ENCODE measurements at places on chromosomes 12 and 14.

DNA sequence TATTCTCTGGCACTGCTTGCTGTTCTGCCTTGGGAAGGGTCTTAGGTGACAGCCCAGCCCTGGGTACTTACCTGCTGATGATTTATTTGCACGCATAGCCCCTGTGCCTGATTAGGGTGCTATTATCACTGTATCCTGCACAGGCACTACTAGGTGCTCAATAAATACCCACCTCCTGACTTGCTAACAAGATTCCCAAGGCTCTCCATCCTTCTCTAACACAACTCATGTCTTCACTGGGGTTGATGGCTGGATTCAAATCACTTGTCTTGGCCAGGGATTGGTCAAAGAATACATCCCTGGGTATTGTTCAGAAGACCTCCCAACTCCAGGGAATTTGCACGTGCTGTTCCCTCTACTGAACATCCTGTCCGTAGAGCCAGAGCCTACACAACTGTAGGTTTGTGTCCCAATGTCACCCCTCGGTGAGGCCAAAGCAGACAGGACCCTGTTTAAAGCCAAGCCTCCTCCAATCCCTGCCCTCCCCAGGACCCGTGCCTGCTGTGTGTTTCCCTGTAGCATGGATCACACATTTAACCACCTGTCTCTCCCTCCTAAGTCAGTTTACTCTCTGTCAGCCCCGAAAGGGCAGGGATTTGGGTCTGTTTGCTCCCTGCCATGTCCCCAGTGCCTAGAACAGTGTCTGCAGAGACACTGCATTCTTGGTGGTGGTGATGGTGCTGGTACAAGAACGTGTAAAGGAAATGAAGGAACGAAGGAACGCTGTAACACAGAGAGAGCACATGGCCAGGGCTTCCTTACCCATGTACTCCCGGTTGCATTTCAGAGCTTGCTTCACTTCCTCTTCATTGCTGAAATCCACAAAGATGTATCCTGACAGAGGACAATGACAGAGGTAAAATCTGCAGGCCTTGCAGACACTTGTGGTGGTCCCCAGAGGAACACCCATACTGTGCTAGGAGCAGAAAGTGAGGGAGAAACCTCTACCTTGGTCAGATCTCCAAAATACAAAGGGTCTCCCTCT is 16.5 kb downstream of the RBM19 start:
- DNase-seq = no peak

DNA sequence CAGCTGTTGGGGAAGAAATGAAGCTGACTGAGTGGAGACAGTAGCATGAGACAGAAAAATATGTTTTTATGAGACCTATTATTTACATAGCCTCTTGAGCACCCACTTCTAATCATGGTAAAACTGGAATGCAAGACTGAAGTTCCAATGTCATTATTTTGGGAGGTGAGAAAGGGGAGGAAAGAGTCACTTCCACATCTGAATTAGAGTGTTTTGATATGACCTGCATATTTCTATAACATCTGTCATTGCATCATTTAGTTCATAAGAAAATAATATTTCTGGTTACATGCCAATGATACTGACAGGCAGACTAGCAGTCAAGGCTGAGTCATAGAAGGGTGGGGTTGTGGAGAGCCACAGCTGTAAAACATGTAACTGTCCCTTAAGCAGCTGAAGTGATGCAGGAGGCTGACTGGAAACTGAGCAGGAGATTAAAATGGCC is 26.7 kb downstream of the NTN4 start:
- DNase-seq = peak; percentile 74

DNA sequence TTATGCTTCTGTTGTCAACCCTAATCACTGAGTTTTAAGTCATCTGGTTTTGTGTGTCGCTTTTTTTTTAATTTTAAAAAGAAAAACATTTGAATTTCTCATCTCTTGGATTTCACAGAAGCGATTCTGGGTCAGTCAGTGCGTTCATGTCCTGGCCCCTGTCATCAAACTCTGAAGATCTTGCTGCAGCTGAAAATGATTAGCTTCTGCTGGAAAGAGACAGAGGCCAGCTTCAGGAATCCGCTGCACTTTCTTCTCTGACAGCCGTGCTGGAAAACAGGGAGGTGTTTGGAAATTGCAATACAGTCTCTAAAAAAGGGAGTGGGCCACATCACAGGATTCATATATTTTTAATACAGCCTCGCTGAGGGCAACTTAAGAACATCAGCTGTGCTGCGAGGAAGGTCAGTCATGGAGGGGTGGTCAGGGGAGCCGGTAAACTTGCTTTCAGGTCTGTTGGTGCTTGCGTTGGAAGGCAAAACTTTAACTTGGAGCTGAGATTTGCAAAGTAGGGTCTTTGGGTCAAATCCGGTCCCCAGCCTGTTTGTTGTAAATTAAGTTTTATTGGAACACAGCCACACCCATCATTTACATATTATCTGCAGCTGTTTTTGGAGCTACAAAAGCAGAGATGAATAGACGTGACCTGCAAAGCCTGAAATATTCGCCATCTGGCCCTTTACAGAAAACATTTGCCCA is 190.8 kb downstream of the AACS start:
- no peak for DNase-seq

DNA sequence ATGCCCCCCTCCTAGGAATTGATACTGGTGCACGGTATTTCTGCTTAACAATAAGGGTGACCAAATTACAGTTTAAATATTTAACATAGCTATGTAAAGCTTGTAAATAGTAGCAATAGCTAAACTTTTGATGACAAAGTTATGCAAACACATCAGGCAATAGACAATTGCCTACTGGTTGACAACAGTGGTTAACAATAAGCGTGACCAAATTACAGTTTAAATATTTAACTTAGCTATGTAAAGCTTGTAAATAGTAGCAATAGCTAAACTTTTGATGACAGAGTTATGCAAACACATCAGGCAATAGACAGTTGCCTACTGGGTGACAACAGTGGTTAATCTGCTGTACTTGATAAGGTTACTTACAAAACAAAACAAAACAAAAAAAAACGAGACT is 886.5 kb upstream of the FLRT2 start:
- no peak for DNase-seq

DNA sequence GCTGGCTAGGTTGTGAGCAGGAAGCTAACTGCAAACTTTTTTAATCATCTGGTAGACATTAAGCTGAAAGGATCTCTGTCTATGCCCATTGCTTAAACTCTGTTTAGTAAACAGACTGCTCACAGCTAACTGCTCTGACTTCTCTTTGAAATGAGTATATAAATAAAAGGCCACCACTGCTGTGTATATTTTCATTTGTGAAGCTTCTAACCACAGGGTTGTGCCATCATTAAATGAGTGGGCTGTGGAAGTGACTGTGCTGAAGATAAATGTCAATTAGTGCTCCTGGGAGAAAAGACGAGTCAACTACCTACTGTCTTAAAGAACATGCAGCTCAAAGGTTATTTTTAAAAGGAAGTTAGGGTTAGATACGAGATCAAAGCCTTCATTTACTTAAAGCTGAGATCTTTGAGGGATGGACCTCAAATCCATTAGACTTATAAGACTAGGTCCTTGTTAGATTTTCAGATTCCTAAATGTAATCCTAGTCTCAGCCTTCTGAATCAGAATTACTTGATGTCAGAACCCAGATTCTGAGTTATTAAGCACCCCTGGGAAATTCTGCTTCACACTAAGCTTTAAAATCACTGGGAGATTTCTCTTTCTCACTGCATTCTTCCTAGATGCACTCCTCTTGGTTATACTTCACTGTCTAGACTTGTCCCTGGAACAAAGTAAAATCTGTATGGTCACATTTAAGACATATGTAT is 213.1 kb upstream of the FLRT2 start:
- DNase-seq = no peak

GRCh38 chr14:65853407-65853955 is 441.0 kb downstream of the FUT8 start:
- DNase-seq = no peak

GRCh38 chr12:44031472-44032185 is 195.7 kb downstream of the TMEM117 start:
- DNase-seq = no peak

DNA sequence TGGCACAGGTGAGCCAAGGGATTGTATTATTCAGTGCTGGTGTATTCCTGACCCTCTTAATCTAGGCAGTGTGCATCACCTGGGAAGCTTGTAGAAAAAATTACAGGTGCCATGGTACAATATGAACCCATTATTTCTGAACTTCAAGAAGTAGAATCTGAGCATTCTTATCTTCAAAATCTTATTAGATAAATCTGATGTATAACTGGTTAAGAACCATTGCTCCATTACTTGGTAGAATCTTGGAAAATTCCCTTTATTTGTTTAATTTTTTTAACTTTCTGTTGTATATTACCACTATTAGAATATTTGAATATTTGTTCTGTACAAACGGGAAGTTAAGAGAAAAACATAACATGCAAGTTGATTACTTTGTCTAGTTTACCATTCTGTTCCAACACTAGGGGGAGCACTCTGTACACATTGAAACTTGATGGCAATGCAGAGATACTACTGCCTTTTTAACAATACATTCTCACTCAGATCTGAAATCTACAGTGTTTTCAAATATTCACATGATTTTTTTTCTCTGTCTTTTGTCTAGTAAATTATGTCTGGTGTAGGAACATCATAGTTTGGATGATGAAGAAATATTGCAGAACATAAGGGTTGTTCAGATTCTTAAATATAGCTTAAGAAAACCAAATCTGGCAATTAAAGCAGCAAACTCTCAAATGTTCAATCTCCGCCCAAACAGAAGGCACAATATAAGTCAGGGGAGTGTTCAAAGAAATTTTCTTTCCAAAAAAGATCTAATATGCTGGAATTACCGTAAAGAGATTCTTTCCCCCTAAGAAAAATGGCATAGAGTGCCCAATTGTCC is 196.6 kb downstream of the PCNX1 start:
- DNase-seq = peak; percentile 87

DNA sequence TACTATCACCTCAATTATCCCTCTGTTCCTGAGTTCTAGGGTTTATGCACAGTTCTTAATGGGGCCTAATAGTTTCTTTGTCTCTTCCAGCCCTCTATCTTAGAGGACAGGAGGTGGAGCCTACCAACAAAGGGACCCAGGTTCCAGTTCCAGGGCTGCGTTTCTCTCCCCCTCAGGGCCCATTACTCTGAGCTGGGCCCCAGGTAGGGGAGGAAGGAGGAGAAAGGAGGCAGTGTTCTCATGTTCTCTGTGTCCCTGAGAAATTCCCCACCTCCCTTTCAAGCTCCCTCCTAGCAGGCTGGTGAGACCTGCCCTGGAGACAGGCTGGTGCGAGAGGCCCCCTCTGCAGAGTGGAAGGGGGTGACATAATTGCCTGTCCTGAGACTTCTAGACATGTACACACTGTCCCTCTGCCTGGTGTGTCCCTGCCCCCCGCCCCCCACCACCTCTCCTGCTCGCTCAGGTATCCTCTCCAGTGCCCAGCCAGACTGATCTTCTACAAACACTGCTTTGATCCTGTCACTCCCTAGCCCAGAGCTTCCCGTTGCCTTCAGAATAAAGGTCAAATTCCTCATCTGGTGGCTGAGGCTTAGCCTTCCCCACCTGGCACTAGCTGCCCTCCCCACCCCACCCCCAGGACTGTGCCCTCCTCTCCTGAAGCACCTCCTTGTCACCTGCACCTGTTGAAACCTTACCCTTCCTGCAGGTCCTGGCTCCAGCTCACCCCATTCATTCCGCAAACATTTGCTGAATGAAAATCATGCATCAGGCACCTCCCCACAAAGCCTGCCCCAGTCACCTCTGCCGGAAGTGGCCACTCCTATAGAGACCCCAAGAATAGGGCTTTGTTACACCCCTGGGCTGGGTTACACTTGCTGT is 21.1 kb upstream of the KRT8 start:
- no peak for DNase-seq

DNA sequence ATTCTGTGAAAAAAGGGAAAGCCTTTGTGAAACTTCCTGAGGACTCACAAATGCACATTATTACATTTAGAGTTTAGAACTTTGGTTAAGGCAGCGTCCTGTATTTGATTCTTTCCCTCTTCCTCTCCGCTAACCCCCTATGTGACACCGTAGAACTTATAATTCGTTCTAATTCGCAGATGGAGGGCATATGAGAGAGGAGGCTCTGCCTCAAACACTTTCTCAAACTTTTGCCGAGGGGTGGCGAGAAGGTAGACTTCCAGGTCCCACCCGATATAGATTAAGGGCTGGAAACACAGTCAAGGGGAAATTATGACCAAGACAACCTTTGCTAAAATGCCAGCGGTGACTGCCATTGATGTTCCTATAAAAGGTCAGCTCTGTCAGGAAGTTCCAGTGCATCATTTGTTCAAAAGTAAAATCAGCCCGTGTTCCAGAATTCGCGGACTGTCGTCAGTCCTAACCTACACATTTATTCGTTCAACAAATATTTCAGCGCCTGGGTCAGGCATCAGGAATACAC is 904 bp upstream of the PAPOLA start:
- DNase-seq = peak; percentile 55

GRCh38 chr12:129127771-129128170 is 274.5 kb downstream of the GLT1D1 start:
- DNase-seq = no peak

DNA sequence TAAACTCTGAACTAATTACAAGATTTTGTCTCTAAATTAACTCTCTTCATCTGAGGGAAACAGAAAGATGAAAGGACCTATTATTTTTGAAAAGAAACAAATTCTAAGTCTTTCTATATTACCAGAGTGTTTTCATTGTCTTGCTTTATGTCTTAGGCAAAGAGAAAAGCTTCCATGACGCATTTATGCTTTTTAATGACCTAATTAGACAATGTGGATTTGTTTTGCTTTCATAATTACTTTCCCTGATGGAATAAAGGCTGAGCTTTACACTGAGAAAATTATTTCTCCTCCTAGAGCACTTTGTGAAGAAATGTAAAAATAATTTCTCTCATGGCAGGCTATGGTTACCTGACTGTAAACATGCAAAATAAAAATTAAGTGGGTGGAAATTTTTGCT is 138.0 kb upstream of the SLCO1C1 start:
- no peak for DNase-seq

DNA sequence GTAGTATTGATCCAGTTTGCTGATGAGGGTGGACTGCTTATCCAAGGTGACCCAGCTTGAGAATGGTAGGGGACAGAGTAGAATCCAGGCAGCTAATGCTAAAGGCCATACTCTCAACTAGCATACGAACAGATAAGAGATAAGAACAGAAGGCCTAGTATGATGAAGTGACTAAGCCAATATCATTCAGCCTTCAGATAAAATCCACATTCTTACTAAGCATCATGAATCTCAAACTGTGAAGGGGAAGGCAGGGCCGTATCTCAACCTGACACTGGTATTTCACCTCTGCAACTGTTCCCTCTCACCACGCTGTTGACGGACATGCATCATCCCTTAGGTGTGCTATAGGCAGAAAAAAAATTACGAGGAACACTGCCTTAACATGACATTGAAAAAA is 8.1 kb upstream of the CKAP4 start:
- peak; percentile 27 for DNase-seq

GRCh38 chr12:55226523-55226922 is 5.7 kb downstream of the OR10A7 start:
- DNase-seq = no peak

Data from hematopoietic multipotent progenitor cell treated with erythropoietin and hydrocortisone succinate and interleukin-3 and kit ligand, for 6 days (in vitro differentiated cells).